ENCODE measurements at places on chromosomes 13 and 19.

GRCh38 chr13:78592584-78592983 is 10.8 kb downstream of the POU4F1 start:
- no peak for DNase-seq

GRCh38 chr13:46164661-46165060 is 17.3 kb downstream of the LCP1 start:
- DNase-seq: no peak

GRCh38 chr19:4173479-4174212 is 8.7 kb downstream of the SIRT6 start:
- DNase-seq: no peak

DNA sequence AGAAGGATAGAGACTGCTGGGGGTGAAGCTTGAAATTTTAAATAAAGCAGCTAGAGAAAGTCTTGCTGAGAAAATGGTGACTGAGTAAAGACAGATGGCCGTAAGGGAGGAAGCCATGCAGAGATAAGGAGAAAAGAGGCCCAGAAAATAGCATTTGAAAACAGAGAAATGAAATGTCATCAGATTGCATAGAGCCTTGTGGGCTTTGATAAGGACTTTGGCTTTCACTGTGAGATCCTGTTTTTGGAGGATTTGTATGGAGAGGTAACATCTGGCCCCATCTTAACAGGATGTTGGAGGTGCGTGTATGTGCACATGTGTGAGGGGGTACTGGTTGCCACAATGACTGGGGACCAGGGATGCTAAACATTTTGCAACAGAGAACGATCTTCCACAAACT is 19.5 kb upstream of the ATP8A2 start:
- no peak for DNase-seq

- peak; percentile 64 for DNase-seq
These were observed 8.1 kb downstream of the PTGIR start for GRCh38 chr19:46616631-46617322.
